ENCODE measurements at places on chromosomes 3 and 15.

DNA sequence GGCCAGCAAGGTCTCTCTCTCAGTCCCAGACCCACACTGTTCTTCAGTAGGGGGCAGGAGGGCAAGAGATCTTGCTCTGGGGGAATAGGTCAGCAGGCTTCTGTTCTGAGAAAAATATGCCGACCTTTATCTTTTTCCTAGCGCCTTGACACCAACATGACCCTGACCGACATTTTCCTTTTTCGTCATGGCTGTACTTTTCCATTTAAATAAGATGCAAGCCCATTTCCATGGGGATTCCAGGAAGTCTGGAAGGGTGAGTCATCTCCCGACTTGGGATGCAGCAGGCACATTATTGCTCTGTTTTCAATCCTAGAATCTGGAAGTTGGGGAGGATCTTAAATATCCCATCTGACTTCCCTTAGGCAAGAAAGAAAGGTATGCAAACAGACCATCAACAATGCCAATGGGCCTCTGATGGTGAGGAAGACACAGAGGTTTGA lies 261.5 kb upstream of the LRTM1 start:
- DNase-seq: peak; percentile 91

GRCh38 chr3:125367403-125368230 lies 7.5 kb downstream of the ZNF148 start:
- no peak for DNase-seq

- DNase-seq: no peak
These were observed 67.1 kb downstream of the PLOD2 start for GRCh38 chr3:146093896-146094295.

DNA sequence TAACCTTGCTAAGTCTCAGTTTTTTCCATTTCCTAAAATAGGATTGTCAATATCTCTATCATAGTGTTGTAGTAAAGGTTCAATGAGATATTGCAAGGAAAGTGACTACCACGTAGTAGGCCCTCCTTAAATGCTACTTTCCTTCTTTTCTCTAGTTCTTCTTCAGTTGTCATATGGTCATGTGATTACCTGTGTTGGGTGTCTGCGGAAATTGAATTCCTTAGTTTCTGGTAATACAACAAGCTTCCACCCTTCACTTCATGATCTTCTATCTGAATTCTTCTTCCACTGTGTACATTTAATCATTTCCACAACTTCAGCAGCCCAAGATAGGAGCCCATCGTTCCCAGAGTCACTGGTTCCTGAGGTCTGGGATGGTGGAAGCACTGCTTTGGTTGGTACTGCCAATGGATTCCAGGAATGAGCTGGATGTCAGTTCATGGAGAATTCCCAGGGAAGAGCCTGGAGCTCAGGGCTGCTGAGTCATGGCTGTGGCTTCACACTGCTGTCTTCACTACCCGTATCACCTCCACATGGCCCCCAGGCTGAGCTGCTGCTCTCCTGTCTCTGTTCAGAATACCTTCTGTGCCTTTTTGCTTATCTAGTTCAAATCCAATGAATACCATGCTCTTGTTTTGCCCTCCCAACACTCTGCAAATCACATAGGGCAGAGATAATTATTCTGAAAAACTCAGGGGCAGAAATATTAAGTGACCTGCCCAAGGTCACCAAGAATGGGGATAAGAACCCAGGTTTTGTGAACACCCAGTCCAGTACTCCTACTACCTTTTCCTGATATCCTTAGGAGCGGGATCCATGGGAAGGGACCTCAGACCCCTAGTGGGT lies 98.6 kb downstream of the RPL39L start:
- DNase-seq: peak; percentile 64

- DNase-seq: no peak
These were observed 3.5 kb upstream of the SEMA5B start for GRCh38 chr3:123031051-123031450.

GRCh38 chr3:185049710-185050109 lies 103.2 kb downstream of the C3orf70 start:
- peak; percentile 20 for DNase-seq

- DNase-seq: no peak
These were observed 43.4 kb downstream of the CD200 start for GRCh38 chr3:112376241-112376911.

GRCh38 chr3:116291141-116291540 lies 154.1 kb downstream of the LSAMP start:
- no peak for DNase-seq

DNA sequence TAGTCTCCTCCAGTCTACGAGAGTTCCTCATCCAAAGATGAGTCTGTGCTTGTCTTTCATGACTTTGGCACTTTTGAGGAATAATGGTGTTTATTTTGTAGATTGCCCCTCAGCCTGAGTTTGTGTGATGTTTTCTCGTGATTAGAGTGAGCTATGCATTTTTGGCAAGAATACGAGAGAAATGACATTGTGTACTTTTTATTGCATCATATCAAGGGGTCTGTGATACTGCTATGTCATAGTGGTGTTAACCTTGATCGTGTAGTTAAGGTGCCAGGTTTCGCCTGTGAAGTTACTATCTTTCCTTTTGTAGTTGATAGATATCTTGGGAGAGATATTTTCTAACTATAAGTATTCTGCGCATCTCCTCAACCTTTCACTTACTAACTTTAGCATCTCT lies 18.9 kb downstream of the RSRC1 start:
- DNase-seq: no peak

DNA sequence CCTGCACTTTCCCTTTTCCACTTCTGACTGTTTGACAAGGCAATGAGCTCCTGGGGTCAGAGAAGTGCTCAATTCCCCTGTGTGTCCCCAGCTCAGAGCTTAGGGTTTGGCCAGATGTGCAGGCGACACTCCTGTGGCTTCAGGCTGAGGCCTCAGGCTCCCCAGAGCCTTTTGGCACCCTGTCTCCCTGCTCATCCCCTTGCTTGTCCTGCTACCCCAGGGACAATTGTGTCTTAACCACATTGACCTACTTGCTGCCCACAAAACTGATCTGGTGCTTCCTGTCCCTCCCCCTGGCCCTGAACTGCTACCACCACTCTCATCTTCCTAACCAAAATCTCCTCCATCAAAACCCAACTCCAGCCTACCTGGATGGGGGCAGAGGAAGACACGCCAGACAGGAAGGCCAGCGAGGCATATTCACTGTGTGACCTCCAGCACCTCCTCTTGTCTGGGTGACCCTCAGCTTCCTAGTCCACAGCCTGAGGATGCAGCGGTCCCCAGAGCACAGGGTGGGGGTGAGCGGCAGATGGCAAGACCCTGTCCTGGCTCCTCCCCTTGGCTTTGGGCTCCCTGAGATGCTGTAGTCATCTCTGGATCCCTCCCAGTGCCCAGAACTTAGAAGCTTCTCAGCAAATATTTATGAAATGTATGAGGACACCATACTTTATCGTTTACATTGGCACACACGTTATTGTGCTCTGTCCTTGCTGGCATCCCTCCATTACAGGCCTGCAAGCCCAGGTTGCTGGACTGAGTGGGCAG lies 98.9 kb upstream of the SLC6A6 start:
- DNase-seq: no peak

- DNase-seq: no peak
These were observed 47.1 kb upstream of the C15orf39 start for GRCh38 chr15:75154461-75155062.

GRCh38 chr3:14920536-14920935 lies 26.8 kb upstream of the NR2C2 start:
- DNase-seq: no peak

GRCh38 chr15:78989701-78990240 lies 44.9 kb upstream of the CTSH start:
- DNase-seq: no peak

DNA sequence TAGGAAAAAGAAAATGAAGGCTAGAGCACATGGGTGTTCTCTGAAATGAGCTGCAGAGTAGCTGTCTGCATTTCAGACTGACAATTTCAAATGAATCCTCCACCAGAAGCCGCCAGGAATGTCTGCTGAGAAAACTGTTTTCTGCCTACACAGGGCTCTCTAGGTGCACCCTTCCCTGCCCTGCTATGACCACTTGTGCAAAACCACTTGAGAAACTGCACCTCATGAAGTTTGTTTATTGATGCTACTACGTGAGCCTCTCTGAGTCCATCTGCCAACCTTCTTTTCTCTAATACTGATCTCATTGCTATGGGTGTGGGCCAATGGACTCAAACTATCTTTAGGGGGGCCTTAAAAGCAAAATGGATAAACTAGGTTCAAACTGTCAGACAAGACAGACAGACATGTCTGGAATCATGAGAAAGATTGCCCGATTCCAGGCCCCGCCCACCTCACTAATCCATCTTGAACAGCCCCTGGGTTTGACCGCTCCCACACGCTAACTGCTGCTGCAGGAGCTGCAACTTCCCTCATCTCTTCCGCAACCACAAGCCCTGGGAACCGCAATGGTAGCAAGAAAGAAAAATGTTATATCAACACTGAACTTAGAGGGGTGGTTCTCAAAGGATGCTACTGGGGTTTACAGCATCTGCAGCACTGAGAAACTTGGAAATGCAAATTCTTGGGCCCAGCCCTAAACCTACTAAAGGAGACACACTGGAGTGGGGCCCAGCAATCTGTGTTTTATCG lies 9.0 kb upstream of the CD47 start:
- no peak for DNase-seq

DNA sequence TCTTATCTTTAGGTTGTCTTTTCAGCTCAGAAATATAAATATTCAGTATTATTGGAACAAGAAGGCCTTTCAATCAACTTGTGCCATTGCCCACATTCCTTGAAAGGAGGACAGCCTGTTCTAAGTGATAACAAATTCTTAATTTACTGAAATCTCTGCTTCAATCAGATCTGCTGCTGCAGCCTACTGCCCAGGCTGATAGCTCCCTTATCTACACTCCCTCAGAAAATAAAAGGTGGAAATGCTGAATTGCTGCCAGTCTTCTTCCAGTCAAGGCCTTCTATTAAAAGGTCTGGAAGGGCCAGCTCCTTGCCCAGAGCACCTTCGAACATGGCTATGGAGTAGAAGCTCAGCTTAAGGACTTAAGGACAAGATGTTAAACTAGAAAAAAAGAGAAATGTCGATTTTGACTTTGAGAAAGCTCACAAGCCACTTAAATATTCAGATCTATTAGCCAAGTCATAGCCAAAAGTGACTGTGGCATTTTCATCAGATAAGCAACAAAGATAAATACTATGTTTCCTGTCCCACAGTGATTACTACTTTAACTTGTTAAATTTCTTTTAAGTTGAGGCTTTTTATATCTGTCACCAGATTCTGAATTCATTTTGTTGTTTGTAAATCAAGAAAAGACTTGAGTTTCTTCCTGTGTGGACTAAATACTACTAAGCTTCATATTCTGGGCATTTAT lies 480.5 kb upstream of the CBLB start:
- DNase-seq: no peak

DNA sequence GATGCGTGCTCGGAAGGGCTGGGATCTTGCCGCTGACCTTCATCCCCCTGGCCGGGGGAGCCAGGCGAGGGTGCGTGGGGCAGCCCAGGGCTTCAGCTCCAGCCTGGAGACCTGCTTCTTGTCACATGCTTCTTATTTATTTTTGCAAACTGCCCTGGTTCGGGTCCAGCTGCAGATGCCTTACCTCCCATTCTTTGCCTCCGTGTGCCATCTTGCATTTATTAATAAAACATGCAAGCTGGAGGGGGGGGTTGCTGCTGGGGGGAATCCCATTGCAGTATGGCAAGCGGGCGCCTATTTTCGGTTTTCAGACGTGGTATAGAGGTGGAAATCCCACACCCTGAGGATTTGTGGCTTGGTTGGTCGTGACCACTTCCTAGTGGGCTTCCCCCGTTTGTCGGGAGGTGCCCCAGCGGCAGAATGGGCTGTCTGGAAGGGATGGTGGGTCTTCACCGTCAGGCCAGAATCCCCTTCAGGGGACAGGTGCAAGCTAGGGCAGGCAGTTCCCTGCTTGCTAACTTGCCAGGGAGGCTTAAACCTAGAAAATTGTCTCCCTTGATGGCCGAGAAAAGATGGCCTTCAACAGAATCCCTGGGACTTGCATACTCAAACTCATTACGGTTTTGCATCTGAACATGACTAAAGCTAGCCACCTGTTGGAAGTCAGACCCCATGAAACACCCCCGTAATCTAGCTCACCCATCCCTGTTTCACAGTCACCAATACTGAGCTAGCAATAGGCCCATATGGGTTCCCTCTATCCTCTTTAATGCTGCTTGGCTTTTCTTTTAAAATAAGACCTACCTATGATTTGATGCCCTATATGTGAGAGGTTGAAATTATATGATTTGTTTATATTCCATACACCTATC lies 569 bp downstream of the TMEM266 start:
- DNase-seq: peak; percentile 38

DNA sequence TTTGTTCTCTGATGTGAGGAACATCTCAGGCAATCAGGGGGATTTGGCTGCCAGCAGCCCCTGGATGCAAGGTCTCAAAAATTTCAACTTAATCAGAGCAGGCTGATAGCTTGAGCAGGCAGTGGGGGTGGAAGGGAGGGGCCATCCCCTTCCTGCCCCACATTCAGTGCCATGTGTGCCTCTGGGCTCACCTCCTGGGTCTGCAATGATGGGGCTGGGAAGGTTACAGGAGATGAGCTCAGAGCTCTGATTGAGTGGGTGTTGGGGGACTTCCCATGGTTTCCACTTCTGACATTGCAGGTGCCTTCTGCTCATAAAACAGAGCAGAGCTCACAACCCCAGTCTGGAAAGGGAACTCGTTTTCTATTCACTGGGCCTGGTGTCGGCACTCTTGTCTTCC lies 37.0 kb downstream of the PARP16 start:
- peak; percentile 15 for DNase-seq

DNA sequence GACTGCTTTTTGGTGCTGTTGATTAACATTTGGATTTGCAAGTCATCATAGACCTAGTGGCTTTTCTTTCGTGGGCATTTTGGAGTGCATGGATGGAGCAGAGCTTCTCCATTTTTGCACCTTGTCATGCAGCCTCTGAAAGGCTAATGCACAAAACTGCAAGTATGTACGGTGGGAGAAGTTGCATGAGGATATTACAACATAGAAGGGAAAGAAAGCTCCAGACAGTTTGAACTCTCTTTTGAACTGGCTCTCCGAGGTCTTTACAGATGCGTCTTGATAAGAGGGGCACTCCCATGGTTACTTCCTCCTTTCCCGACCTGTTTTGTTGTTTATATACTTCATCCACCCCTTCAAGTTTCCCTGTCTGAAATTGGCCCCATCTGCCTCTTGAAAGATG lies 147.1 kb upstream of the GBE1 start:
- no peak for DNase-seq

- DNase-seq: no peak
These were observed 54.0 kb downstream of the KCNAB1 start for GRCh38 chr3:156174229-156174847.

- DNase-seq: no peak
These were observed 6.2 kb upstream of the IGSF10 start for GRCh38 chr3:151467069-151467468.

GRCh38 chr3:31275038-31275572 lies 257.6 kb upstream of the STT3B start:
- no peak for DNase-seq

- no peak for DNase-seq
These were observed 1033.9 kb upstream of the NR2F2 start for GRCh38 chr15:95296643-95297042.

DNA sequence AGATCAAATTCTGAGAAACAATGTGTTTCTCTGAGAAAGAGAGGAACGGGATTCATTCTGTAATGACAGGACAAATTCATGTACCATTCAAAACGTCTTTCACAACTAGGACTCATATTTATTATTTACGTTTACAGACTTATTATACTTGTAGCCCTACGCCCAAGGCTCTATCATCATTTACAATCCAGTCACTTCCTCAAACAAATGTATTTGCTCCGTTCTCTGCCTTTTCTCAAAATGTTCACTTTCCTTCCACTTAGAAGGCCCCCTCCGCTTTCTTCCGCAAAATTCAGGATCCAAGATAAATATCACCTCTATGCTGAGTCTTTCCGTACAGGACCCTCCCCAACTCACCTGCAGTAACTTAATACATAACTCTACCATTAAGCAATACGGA lies 745 bp downstream of the RSL24D1 start:
- DNase-seq: no peak
